ENCODE measurements at places on chromosomes 13 and 19. TPM values are rescaled to one million over a fixed set of nuclear protein-coding genes. Genes with fewer than 3 reads are reported as not detected.

DNA sequence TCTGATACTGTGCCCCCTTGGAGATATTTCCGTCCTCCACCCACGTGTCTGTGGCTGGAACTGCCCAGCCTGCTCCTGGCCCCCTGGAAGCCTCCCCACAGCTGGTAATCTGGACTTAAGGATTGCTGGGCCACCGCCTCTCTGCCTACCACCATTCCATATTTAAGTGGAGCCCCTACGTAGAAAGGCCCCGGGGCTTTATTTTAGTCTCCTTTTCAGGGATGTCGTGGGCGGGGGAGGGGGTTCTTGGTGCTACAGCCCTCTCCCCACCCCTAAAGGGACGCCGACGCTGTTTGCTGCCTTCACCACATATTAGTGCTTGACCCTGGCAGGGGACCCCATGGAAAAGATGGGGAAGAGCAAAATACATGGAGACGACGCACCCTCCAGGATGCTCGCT is 2.7 kb upstream of the NOP53 start:
- H3K27me3 ChIP-seq = no peaks in the 10 kb centered on the region
- no peak for DNase-seq
- peak overlapping the region; percentile 95 for H3K27ac ChIP-seq
- peaks cover 23% of the 10 kb centered on the region for H3K4me1 ChIP-seq
- H3K4me3 ChIP-seq = peak overlapping the region; percentile 39

DNA sequence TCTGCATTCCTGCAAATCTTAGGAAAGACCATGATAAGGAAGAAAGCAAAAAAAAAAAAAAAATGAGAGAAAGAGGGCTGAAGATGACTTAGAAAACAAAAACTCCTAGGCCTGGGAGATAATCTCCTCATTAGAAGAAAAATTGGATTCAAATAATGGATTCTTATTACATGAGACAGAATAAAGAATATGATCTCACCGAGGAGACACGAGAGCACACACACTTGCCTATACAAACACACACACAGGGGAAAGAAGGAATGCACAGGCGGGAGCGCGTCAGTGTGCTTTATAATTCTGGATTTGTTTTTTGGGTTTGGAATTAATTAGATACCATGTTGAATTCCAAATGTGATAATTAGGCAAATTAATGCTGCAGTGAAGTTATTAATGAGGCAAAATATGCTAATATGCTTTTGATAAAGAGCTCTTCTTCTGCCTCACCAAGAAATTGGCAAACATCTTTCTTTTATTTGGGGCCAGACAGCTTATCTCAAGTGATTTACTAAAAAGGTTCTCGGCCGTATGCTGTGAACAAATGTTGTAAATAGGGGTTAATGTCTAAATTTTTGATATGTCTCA is 36.1 kb upstream of the PCDH8 start:
- no peaks in the 10 kb centered on the region for H3K27me3 ChIP-seq
- no peak for DNase-seq
- no peak overlapping the region for H3K27ac ChIP-seq
- H3K4me3 ChIP-seq = no peak overlapping the region
- H3K36me3 ChIP-seq = no peaks in the 10 kb centered on the region
- H3K4me1 ChIP-seq = no peaks in the 10 kb centered on the region

DNA sequence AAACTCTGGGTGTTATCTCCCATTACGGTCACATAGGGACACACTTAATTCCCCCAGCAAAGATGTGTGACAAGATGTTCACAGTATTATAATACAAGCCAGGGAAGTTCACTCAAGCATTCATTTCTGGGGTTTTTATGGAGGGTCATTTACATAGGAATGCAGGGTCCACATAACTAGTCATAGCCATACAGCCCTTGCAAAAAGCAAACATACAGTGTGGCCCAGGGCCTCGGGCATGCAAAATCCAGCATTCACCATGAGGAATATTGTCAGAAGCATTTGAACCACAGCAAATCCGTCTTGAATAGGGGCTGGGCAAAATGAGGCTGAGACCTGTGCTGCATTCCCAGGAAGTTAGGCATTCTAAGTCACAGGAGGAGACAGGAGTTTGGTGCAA is 13.0 kb upstream of the ZNF460 start:
- H3K36me3 ChIP-seq = no peaks in the 10 kb centered on the region
- H3K4me1 ChIP-seq = peaks cover 21% of the 10 kb centered on the region
- no peak overlapping the region for H3K27ac ChIP-seq
- no peaks in the 10 kb centered on the region for H3K27me3 ChIP-seq
- H3K4me3 ChIP-seq = no peak overlapping the region
- peak; percentile 41 for DNase-seq

DNA sequence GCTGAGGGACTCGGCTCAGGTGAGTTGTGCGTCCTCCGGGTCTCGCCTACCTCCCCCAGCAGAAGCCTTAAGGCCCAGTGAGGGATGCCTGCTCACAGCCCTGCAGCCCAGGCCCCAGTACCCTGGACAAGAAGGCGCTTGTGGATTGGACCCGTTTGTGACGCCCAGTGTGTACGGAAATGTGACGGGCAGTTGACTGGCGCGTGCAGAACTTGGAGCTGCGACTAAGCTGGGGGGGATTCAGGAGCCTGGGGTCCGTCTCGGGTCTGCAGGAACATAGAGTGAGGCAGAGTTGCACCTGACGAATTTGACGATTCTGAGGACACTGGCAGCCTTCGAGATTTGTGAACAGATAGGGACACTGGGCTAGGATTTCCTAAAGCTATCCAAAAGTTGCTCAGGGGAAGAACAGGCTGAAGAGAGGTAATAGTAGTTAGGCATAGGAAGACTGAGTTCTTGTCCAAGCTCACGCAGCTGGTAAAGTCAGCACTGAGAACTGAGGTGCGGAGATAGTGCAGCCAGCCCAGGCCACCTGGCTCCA is 519 bp downstream of the ZNF551 start:
- H3K4me1 ChIP-seq = 0 out of 2 replicates have a peak, but pooled peaks cover 8% of the 10 kb centered on the region
- no peak for DNase-seq
- no peaks in the 10 kb centered on the region for H3K27me3 ChIP-seq
- H3K36me3 ChIP-seq = peaks cover 48% of the 10 kb centered on the region

The RASIP1 gene
- total RNA-seq = 0.40 TPM

- no peaks in the 10 kb centered on the region for H3K36me3 ChIP-seq
- H3K4me1 ChIP-seq = no peaks in the 10 kb centered on the region
- peaks cover 27% of the 10 kb centered on the region for H3K27me3 ChIP-seq
- no peak overlapping the region for H3K27ac ChIP-seq
Measured at GRCh38 chr13:28505543-28506135, 10.7 kb upstream of the FLT1 start.

- peaks cover 32% of the 10 kb centered on the region for H3K4me1 ChIP-seq
- H3K27ac ChIP-seq = no peak overlapping the region
- no peak overlapping the region for H3K4me3 ChIP-seq
- DNase-seq = no peak
- H3K27me3 ChIP-seq = no peaks in the 10 kb centered on the region
Measured at GRCh38 chr13:48236528-48237353, 3.7 kb downstream of the ITM2B start.

DNA sequence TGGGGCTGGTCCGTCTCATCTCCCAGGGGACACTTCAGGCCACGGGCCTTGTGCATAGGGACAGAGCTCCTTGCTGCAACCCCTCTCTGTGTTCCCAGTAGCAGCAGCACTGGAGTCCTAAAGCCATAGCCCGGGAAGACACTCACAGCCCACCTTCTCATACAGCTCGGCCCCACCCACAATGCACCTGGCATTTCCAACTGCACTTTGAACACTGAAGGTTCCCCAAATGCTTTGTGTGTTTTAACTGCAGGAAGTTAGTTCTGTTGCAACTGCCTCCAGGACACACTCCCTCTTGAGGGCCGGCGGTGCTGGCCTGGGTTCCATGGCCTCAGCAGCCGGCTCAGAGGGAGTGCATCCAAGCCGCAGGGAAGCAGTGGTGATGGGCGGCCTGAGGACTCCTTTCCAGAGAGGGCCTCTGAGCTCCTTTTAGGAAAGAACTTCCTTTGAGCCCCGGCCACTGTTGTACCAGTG is 22.7 kb upstream of the TMEM255B start:
- no peaks in the 10 kb centered on the region for H3K36me3 ChIP-seq
- no peaks in the 10 kb centered on the region for H3K27me3 ChIP-seq
- no peak for DNase-seq
- no peak overlapping the region for H3K4me3 ChIP-seq
- H3K27ac ChIP-seq = no peak overlapping the region

GRCh38 chr19:55678121-55678671 is 3.2 kb downstream of the EPN1 start:
- peaks cover 35% of the 10 kb centered on the region for H3K4me1 ChIP-seq
- no peaks in the 10 kb centered on the region for H3K27me3 ChIP-seq
- no peak overlapping the region for H3K4me3 ChIP-seq
- DNase-seq = no peak

DNA sequence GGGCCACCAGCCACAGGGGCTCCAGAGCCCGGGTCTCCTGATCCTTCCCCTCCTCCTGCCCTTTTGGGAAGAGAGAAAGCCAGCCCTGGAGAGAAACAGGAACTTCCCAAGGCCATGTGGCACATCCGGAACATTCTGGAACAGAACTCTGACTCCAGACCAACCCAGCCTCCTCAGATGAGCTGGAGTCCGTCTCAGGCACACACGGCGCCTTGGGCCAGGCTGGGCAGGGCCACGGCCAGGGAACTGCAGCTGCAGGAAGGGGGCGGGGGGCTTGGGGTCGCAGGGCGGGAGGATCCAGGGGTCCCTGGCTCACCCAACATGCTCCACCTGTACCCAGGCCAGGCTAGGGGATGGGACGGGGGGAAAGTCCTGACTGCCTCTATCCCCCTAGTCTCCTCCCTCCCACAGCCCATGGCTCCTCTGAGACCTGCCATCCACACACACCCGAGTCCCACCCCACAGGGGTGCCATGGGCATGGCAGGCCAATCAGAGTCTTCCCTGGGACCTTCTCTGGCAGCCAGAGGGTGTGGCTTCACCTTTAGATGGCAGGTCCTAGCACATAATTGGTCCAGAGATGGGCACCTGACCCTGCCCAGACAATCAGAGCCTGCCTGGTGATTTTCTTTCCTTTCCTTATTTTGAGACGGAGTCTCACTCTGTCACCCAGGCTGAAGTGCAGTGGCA is 22.9 kb downstream of the SBNO2 start:
- H3K36me3 ChIP-seq = peaks cover 22% of the 10 kb centered on the region
- H3K27me3 ChIP-seq = no peaks in the 10 kb centered on the region
- no peak overlapping the region for H3K4me3 ChIP-seq
- DNase-seq = no peak
- no peaks in the 10 kb centered on the region for H3K4me1 ChIP-seq

GRCh38 chr13:47478985-47479384 is 522.1 kb downstream of the SUCLA2 start:
- DNase-seq = peak; percentile 67
- H3K4me3 ChIP-seq = no peak overlapping the region
- H3K36me3 ChIP-seq = no peaks in the 10 kb centered on the region
- H3K27me3 ChIP-seq = no peaks in the 10 kb centered on the region
- H3K27ac ChIP-seq = peak overlapping the region; percentile 75

DNA sequence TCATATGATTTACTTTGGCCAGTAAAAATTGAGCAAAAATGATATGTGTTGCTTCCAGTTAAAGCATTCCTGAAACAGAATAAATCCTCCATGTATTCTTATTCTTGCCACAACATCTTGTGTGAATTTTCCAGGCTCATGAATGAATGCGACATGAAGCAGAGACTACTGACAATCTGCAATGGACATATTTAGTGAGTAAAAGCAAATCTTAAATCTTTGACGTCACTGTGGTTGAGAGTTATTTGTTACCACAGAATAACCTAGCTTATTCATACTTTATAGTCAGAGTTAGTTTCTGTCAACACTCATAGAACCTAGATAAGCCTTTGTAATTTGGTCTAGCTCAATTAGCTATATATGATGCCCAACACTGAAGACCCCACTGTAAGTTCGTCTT is 1443.1 kb downstream of the PCDH9 start:
- no peak overlapping the region for H3K4me3 ChIP-seq
- DNase-seq = no peak
- H3K27me3 ChIP-seq = no peaks in the 10 kb centered on the region
- H3K36me3 ChIP-seq = no peaks in the 10 kb centered on the region

The LILRA2 gene
- total RNA-seq = not detected

The GAPDHS gene
- not detected for total RNA-seq

- H3K27ac ChIP-seq = no peak overlapping the region
- no peak overlapping the region for H3K4me3 ChIP-seq
- no peaks in the 10 kb centered on the region for H3K27me3 ChIP-seq
- no peaks in the 10 kb centered on the region for H3K4me1 ChIP-seq
Measured at GRCh38 chr13:31264151-31264550, 64.4 kb downstream of the B3GLCT start.

DNA sequence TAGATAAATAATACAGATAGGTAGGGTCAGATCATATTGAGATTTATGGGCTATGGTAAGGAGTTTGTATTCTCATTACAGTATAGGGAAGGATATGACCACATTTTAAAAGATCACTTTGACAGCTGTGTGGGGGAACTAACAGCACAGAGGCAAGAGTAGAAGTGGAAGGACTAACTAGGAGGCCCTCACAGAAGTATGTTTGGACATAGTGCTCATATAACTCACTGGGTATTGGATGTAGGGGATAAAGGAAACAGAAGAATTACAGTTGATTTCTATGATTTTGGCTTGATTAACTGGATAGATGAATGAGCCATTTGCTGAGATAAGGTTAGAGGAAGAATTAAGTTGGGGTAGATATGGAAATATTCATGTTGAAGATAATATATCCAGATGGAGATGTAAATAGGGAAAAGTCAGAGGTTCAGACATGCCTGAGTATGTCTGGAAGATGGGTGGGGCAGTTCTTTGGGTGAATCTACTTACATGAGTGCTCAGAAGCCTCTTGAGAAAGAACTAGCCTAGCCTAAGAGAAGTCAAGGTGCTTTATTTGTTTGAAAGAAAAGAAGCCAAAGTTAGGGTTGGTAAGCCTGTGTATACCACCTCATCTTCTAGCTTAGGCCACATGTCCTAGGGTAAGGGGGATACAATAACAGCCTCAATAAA is 133.4 kb downstream of the NDFIP2 start:
- no peak for DNase-seq

- H3K4me1 ChIP-seq = 0 out of 2 replicates have a peak, but pooled peaks cover 3% of the 10 kb centered on the region
- H3K4me3 ChIP-seq = no peak overlapping the region
- peaks cover 12% of the 10 kb centered on the region for H3K36me3 ChIP-seq
- H3K27ac ChIP-seq = no peak overlapping the region
Measured at GRCh38 chr19:11246941-11247340, 7.5 kb downstream of the ANGPTL8 start.

The ZNF66 gene
- 0.44 TPM for total RNA-seq

- H3K4me3 ChIP-seq = no peak overlapping the region
- H3K27me3 ChIP-seq = no peaks in the 10 kb centered on the region
- H3K4me1 ChIP-seq = no peaks in the 10 kb centered on the region
- no peaks in the 10 kb centered on the region for H3K36me3 ChIP-seq
- no peak overlapping the region for H3K27ac ChIP-seq
Measured at GRCh38 chr13:98289339-98289945, 112.4 kb upstream of the RNF113B start.
